Astrocyte (in vitro differentiated cells and primary cell): ENCODE measurements at places on chromosomes 16 and 17. TPM values are rescaled to one million over a fixed set of nuclear protein-coding genes. Genes with fewer than 3 reads are reported as not detected.
A peak's percentile ranks its signal among the peaks of the same experiment; 100 is the strongest.

GRCh38 chr17:15999974-16000827 lies 577 bp downstream of the TTC19 start:
- peak; percentile 30 for DNase-seq

DNA sequence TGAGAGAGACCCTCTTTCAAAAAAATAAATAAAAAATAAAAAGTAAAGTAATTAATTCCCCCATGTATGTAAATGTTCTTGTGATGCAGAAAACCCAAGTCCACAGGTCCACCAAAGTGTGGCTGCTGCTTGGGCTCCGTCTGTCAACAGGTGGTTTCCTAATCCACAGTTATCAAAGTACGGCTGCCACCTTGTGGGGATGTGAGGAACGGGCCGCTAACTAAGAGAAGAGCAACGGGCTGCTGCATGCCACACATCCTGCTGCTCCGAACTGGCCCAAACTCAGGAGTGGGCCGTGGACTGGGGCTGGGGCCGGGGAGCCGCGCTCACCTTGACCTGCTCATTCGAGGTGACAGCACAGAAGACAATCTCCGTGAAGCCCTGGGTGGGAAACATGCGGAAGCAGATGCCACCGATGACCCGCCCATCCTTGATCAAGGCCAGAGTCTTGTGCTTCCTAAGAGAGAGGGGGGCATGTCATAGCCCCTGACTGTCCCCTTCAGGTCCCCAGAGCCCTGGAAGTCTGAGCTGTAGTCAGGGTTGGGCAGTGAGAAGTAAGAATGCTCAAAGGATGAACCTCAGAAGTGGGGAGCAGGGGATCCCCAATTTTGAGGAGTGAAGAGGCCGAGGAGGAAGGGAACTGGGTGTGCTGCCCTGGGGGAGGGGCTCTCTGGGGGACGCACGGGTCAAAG lies 4.3 kb downstream of the KAT2A start:
- peak; percentile 46 for DNase-seq

Gene TAT
- not detected in 2 replicates for total RNA-seq

Gene C17orf78
- not detected in 2 replicates for total RNA-seq

- no peak for DNase-seq
Observed at GRCh38 chr16:57278494-57278893, 6.0 kb downstream of the PLLP start.

DNA sequence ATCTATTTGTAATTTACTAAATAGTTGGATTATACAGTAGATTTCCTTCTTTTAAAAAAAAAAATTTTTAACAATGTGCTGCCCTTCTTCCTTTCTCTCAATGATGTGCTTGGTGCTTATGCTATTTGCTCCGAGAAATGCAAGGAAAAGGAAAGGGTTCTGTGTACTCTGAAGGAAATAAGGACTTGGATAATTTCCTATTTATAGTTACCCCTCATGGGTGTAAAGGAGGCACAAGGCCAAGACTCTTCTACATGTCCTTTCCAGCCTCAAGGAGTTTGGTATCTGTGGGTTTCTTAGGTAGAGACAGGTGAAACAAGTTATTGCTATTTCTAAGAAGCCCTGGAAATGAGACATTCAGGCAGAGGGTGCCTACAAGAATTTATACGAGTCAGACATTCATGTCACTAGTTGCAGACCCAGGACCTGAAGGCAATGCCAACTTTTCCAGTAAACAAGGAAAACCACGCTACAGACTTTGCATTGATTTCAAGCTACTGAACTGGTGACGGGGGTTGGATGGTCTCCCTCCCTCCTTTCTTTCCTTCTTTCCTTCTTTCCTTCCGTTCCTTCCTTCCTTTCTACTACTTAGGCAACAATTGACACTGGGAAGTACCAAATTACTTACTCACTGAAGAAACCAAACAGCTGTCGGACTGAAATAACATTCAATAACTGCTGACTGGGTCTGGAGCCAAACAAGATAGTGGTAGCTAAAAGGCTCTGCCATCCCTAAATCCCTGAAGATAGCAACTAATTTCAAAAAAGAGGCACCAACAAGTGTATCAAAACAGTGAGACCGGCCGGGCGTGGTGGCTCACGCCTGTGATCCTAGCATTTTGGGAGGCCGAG lies 33.8 kb upstream of the GHDC start:
- no peak for DNase-seq

DNA sequence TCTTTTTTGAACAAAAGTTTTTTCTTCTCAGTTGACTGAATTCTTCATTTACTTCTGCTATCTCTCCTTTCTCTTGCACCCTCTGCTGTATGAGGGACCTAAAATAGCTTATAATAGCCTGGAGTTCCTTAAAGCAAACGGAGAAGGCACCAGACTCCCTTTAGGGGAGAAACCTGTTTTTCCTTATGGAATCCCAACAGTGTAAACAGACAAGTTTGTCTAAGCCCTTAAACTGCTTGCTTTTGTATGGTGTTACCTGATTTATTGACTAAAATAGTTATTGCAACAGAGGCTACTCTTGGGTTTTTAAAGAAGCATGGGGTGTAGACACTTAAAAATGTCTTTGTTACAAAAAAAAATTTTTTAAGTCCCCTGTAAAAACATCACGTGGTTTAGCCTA lies 12.9 kb upstream of the TRIM25 start:
- DNase-seq, result no peak

DNA sequence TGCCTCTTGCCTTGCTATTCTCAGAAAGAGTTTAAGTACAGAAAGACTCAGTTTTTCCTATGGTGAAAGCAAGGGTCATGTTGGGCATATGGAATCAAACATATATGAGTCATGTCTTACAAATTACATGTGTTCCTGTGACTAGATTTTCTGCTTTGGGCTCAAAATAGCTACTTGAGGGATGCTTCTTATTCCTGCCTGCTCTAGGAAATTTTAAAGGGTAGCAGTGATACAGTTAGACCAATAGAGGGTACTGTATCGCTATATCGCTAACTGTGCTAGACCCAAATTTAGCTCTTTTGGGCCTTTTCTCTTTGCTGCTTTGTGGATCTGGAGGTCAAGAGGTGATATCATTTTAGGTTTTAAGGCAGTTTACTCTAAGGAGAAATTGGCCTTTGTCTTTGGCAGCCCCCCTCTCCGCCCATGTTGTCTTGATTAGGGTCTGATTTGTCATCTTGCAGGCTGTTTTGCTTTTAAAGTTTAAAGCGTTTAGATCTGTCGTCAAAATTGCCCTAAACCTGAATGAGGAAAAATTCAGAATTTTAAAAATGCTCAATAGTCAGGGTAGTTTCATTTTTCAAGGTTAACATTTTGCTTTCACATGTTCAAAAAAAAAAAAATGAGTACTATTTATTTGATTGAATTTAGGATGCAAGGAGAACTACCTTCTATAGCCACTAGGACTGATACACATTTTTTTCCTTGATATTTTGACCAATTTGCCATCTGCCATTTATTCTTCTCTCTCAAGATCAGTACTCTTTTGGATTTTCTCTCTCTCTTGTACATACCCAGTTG lies 8.8 kb downstream of the NFATC3 start:
- peak; percentile 15 for DNase-seq

Gene MMP15
- total RNA-seq, result 14.8 and 15.4 TPM in 2 replicates

Gene CDH13
- 23.0 and 41.7 TPM in 2 replicates for total RNA-seq
